ENCODE measurements at places on chromosomes 4 and X.
A peak's percentile ranks its signal among the peaks of the same experiment; 100 is the strongest.

- DNase-seq = no peak
These were observed 204.3 kb upstream of the SLC7A11 start for GRCh38 chr4:138446456-138446855.

- no peak for DNase-seq
These were observed 93.0 kb downstream of the ZXDA start for GRCh38 chrX:57817302-57817701.

- DNase-seq = no peak
These were observed 205.9 kb downstream of the RAPGEF2 start for GRCh38 chr4:159308566-159309340.

- no peak for DNase-seq
These were observed 1068.3 kb downstream of the STIM2 start for GRCh38 chr4:27928761-27929540.

- DNase-seq = no peak
These were observed 102.0 kb downstream of the ARSF start for GRCh38 chrX:3143043-3143799.

DNA sequence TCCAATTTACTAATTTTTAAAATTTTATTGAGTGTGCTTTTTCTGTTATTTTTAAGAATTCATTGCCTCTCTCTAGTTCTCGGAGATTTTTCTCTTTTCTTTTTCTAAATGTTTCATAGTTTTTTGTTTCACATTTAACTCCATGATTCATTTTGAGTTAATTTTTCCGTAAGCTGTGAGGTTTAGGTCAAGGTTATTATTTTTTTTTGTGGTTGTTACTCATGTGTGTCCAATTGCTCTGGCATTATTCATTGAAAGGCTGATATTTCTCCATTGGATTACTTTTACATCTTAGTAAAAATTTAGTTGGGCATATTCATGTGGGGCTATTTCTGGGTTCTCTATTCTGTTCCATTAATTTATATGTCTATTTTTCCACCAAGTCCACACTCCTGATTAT is 220.8 kb downstream of the MID1IP1 start:
- DNase-seq = no peak

GRCh38 chrX:8140986-8141744 is 29.9 kb downstream of the VCX2 start:
- DNase-seq = no peak

DNA sequence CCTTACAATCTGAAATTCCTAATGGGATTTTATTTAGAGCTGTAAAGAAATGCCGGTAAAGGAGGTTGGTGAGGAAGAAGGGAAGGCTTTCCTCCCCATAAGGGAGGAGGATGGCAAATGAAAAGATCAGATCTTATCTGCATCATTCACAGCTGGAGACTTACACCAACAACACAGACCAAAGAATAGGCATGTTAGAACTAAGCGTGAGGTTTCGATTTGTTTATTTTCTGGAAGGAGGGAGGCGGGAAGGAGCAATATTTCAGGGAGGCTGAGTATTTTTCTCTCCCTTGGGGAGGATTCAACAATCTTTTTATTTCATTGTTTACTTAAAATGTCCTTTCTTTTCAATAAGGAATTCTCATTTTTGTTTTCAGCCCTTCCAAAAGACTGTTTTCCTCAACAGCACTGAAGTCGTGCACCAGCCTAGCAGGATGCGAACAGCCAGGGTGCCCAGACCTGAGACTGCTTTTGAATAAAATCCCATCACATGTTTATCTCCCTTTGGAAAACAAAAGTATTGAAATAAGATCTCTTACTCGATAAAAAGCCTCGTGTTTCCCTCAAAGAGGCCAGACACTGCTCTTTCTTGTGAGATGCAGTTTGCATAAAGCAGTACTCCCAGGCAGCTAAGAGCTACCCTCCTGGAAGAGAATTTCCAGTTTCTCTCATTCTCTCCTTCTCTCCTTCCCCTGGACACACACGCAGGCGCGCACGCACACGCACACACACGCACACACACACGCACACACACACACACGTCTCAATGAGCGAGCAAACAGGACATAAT is 236.1 kb downstream of the MGST2 start:
- no peak for DNase-seq

- no peak for DNase-seq
These were observed 18.2 kb downstream of the HOPX start for GRCh38 chr4:56662782-56663468.

GRCh38 chr4:71691416-71692073 is 92.3 kb downstream of the GC start:
- no peak for DNase-seq

DNA sequence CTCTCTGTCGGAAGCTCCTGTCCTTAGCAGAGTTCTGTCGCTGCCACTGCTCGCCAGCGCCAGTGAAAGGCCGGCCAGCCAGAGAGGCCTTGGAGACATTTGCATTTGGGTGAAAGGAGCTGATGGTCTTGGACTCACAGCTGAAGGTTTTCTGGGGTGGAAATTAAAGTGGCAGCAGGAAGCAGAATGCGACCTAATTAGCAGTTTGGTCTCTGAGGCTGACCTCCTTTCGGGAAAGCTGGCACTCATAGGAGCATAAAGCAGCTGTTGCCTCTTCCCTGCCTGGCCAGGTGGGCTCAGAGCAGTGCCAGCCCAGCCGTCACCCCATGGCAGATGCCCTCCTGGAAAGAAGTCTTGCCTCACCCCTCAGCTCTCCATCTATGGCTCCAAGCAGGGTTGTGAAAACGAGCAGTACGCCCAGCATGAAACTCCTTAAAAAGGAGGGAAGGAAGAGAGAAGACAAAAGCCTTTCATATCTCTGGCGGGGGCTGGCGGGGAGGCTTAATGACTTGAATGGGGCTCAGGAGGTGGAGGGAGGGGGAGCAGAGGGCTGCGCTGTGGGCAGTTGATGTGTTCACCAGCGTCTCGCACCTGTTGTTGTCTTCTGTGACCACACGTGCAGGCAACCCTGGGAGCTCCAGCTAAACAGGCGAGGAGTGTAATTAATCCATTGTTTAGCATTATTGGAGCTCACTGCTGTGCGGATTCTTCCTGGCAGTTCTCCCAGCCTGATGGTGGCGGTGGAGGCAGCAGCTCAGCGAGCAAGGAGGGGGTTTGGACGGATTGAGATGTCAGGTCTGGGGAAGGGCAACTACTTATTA is 264.0 kb downstream of the MID1IP1 start:
- no peak for DNase-seq

GRCh38 chrX:15929194-15929593 is 74.6 kb upstream of the AP1S2 start:
- DNase-seq = no peak

- DNase-seq = no peak
These were observed 680.8 kb upstream of the FAM241A start for GRCh38 chr4:111464251-111465045.

- no peak for DNase-seq
These were observed 53.8 kb downstream of the ZFYVE28 start for GRCh38 chr4:2364654-2365053.

- DNase-seq = no peak
These were observed 155.1 kb downstream of the TMA16 start for GRCh38 chr4:163649557-163650091.

DNA sequence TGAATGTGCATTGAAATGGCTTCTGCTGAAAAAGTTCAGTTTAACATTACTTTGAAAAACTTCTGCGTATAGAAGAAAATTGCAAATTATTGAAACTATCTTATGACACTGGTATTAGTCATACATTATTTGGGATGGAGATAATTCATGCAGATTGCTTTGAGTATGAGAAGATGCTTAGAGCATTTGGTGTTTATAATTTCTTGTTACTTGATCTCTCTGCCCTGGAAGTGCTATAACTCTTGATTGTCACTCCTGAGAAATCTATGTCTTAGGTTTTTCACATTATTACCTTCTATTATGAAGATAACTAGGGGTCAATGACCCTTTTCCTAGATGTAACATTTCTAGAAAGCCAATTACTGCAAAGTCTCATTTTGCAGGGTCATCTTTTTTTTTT is 36.4 kb downstream of the TMEM131L start:
- no peak for DNase-seq

- DNase-seq = no peak
These were observed 41.1 kb downstream of the REELD1 start for GRCh38 chr4:146255463-146255862.

GRCh38 chrX:4240541-4241194 is 527.2 kb upstream of the PRKX start:
- DNase-seq = no peak

- DNase-seq = no peak
These were observed 306.3 kb upstream of the PPARGC1A start for GRCh38 chr4:24195991-24196736.

DNA sequence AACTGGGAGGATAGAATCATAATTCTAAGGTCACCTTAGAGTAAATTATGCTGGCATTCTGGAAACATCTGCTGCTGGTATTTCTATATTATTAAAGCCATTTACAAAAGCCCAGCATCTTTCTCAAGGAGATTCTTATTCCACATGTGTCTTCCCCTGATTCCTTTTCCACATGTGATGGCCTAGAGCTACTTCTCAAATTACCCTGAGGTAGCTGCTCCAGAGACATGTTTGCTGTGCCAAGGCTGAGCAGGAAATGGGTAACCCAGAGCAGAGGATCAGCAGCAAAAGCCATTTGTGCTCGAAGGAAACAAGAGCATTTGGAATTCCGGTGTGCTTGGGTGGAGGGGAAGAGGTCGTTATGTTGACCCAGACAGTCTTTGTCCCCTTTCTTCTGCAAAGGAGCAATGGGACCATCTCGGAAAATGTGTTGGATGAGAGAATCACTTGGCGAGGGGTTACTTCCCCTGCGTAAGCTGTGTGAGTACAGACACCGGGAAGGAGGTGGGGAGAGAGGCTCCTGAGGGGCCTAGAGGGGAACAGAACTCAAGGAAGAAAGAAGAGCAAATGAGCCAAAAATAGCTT is 24.6 kb downstream of the TSC22D3 start:
- DNase-seq = no peak

- DNase-seq = peak; percentile 91
These were observed at the start of gene MSX1 for GRCh38 chr4:4859325-4859798. Gene MSX1 (plus strand): TSS chr4:4859665. CDS start chr4:4859900, 235 bp downstream.

DNA sequence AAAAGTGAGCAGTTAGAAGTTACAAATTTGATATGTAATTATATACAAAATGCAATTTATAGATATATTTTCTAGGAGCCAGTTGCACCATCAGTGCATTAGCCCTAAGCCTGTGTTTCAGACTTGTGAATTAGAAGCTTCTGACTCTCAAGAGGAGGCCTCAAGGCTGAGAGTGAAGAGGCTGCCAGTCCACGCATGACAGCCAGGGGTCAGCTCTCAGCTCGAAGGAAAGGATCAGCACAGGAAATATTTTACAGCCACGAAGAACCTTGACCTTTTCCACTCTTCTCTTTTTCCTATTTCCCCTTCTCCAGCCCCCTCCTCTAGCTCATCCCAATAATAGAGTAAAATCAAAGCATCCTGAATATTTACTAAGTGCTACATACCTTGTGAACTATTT is 642.4 kb downstream of the TRIML1 start:
- no peak for DNase-seq

GRCh38 chr4:57093845-57094831 is 16.0 kb downstream of the IGFBP7 start:
- no peak for DNase-seq

DNA sequence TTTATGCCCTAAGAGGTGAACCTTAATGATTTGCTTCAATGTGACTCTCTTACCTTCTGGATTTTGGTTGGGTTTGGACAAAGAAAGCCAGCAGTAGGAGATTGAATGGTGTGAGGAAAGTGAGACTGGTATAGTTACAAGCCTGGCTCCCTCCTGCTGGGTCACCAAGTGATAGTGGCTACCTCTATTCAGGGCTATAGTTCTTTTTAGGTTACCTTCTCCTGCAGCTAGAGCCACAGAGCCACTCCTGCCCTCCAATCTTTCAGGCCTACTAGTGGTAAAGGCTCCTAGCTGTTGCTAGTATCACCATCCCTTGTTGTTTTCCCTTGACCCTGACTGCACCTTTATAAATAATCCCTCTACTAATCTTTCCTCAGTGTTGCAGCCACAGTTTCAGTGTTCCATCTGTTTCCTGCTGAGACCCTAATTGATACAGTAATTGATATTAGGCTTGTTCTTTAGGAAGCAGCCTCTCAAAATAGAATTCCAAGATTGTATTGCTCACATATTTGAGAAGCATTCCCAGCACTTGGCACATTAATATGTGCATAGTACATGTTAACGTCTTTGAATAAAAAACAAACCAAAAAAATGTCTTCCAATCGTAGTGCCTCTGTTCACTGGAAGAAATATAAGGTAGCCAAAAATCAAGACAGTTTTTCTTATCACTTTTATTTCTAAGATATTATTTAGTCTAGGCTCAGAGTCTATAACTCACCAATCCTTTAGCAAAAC is 82.3 kb downstream of the SRPX start:
- no peak for DNase-seq

DNA sequence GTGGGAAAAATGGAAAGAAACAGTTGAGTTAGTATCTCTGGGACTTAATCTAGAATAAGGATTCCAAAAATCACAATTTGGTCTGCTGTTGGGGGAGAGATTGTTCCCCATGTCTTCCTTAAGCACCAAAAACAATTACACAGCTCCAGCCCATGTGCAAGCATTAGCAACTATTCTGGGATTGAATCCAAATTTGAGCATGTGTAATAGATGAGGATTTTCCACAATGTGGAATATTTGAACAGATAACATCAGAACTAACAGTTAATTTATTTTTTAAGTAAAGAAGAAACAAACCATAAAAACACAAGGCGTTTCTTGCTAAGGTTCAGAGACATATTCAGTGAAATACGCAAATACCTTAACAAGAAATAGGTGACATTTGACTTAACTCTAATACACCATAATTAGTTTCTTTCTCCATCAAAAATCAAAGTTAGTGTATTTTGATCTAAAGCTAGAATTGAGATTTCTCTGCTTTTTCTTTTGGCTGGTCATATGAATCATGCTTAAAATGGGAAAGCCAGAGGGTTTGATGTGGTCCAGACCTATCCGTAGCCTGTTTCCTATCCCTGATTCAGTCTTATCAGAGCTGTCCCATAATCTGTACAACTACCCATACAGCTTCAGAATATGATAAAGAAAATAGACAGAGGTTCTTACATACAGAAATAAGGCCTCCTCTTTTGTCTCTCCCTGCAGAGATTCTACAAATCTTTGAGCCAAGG is 413.4 kb downstream of the PACRGL start:
- no peak for DNase-seq

DNA sequence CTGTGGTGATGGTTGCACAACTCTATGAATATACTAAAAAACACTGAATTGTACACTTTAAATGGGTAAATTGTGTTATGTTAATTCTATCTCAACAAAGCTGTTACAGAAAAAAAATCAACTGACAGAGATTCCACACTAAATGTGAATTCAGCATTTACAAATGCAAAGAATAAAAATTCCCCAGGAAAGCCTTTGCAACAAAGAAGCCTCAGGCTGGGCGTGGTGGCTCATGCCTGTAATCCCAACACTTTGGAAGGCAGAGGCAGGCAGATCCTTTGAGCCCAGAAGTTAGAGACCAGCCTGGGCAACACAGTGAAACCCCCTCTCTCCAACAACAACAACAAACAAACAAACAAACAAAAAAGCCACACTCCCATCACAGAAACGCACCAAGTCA is 8.9 kb downstream of the BCLAF3 start:
- no peak for DNase-seq
